ENCODE measurements at places on chromosomes 16 and 17.

DNA sequence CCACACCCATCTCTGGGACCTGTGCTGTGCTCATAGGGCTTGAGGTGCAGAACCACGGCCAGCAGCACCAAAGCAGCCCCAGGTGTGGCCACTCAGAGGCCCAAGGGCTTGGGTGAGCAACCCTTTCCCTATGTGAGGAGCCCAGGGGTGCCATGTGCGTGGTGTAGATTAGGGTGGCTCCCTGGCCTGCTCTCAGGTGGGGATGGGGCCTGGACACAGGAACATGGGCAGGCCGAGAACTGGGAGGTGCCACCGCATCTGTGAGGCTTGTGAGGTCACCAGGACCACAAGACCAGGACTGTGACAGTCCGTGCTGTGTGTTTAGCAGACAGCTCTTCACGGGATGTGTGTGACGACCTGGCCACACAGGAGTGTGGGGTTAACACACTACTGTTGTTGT, 103.5 kb upstream of the ZNF750 start:
- DNase-seq, result no peak

DNA sequence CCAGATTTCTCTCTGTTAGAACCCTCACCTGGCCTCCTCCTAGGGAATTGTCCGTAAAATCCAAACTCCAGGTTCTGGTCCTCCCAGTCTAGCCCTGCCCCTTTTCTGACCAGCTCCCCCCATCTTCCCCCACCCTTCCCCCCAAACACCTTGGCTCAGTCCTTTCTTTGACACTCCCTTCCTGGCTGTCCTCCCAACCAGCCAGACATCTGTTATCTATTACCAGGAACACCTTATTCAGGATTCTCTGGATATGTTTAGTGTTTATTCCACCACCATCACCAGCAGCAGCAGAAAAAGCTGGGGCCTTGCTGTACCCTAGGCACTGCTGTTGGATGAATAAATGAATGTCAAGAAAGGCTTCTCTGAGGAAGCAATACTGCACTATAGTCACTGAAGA, 4.0 kb upstream of the CMTM3 start:
- DNase-seq, result no peak

- DNase-seq, result no peak
Observed at GRCh38 chr17:75163074-75163473, 8.8 kb upstream of the JPT1 start.

DNA sequence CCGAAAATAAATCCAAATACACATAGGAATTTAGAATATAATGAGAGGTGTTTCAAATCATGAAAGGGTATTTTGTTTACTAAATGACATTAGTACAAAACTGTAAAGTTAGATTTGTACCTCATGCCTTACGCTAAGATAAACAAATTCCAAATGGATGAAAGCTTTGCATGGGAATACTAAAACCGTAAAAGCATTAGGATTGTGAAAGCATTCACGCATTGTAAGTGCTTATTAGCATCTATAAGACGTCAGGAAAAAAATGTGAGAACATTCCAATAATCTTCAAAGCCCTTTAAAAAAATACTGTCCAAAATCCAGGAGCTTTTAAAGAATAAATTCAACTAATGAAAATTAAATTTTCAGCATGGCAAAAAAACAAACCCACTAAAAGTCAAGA, 24.8 kb upstream of the ALOX15 start:
- no peak for DNase-seq

DNA sequence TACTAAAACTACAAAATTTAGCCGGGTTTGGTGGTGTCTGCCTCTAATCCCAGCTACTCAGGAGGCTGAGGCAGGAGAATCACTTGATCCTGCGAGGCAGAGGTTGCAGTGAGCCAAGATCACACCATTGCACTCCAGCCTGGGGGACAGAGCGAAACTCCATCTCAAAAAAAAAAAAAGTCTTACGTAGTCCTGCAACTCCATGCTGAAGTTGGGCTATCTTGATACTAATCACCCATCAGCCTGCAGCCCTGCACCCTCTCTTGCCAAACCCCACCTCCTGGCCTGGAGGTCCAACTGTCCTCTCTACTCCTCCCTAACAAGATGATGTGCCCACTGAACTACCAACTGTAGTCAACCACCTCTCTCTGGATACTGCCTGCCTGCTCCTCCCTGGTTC, 4.8 kb downstream of the TMEM170A start:
- DNase-seq, result no peak

GRCh38 chr17:1040216-1040600, 43.3 kb downstream of the TIMM22 start:
- DNase-seq, result no peak

GRCh38 chr16:78117391-78117790, 17.9 kb downstream of the WWOX start:
- DNase-seq, result no peak
